Kidney (tissue), 22 donors: ENCODE measurements at places on chromosomes 12 and 14.
A peak's percentile ranks its signal among the peaks of the same experiment; 100 is the strongest.

DNA sequence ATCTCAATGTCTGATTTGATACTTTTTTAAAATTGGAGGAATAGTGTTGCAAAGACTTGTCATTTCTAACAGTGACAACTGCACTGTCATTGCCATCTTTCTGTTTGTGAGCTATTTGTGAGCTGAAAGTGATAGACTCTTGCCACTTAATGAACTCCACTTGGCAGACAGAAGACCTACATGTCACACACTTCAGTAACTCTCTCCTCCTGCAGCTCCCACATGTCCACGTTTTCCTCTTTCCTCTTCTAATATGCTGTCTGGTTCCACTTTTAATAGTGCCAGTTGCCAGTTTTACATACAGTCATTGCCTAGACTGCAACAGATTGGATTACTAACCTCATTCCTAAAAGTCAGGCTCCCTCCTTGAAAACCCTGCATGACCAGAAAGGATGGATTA is 121.5 kb downstream of the CAPZA3 start:
- DNase-seq, result no peak

DNA sequence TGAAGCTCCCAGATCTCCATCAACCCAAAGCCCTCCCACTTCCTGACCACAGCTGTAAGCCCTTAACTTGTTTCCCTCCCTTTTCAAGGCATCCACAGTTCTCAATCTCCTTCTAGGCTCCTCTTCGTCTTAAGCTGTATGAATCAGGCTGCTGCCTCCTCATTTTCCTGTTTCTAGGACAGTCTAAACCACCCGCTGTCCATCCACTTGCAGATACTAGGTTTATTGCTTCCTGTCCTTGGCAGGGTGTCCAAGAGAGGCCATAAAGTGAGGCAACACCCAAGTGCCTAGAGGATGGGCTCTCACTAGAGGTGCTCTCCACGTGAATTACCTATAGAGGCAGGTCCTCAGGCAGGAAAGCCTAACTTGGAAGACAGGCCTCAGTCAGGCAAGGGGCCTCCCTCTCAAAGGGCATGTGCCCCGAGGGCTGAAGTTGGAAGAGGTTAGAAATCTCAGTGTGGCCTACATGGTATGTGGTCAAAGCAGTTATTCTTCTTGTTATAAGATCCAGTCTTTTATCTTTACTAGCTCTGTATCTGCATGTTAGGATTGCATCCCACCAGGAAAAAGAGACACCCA is 8.8 kb upstream of the TMEM106C start:
- DNase-seq, result no peak

- DNase-seq, result peak; percentile 68
Measured at GRCh38 chr14:104723651-104724406, at the start of gene ADSS1. Gene ADSS1 (plus strand): TSS chr14:104724229. CDS start chr14:104724271, 42 bp downstream.

DNA sequence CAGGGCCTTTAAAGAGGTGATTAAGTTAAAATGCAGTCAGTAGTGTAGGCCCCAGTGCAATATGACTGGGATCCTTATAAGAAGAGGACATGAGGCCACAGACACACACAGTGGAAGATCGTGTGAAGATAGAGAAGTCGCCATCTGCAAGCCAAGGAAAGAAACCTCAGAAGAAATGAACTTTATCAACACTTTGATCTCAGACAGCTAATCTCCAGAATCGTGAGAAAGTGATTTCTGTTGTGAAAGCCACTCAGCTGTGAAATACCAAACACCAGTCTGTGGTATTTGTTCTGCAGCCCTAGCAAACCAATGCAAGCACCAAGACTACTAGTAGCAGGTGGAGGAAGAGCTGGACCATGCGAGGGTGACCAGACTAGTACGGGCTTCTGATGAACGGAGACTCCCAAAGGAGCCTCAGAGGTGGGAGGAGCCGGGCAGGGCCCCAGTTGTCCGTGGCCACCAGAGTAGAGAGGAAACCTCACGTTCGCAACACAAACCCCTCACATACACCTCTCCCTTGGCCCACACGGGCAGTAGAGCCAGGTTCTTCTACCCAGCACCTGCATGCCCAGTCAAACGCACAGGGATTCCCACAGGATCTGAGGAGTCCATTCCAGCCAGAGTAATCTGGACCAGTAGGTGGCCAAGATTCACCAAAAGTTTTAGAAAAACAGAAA is 243.0 kb downstream of the TTC8 start:
- DNase-seq, result no peak

DNA sequence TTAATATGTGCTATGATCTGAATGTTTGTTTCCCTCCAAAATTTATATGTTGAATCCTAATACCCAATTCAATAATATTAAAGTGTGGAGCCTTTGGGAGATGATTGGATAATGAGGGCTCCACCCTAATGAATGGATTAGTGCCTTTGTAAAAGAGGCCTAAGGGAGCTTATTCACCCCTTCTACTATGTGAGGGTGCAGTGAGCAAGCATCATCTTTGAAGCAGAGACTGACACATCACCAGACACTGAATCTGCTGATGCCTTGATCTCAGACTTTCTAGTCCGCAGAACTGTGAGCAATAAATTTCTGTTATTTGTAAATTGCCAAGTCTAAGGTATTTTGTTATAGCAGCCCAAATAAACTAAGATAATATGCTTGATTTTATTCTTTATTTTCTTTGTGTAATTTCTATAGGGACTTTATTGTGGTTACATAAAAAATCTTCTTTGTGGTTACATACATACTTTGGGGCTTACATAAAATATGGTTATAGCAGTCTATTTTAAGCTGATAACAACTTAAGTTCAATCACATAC is 131.1 kb upstream of the SLC38A2 start:
- DNase-seq, result no peak

- DNase-seq, result peak; percentile 92
Measured at GRCh38 chr14:58239244-58240195, 5.1 kb upstream of the PSMA3 start.

DNA sequence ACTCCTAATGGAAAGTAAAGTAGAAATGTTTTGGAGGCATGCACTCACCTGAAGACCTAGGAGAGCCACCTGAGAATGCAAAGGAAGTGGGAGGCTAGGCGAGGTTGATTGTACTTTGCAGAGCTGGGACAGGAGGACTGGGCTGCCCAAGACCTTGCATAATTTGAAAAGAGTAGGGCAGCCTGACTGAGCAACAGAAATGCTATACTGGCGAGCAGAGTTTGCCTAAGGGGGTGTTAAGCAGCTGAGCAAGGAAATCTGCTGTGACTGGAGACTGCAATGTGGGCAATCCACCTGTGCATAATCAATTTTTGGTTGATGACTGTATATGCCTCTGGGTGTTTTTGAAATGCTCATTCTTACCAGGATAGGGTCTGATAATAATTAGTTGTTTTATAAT is 834.1 kb downstream of the TRHDE start:
- DNase-seq, result peak; percentile 39

DNA sequence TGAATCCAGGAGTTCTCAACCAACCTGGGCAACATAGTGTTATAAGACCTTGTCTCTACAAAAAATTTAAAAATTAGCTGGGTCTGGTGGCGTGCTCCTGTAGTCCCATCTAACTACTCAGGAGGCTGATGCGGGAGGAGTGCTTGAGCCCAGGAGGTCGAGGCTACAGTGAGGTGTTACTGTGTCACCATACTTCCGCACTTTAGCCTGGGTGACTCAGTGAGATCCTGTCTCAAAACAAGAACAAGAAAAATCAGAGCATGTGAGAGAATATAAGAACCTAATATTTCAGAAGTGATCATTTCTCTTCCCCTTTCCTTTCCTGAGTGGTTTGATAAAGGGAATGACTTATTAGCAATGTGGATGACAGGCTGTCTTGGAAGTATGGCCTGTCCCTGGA is 9.5 kb downstream of the TRAF3 start:
- DNase-seq, result no peak

- DNase-seq, result no peak
Measured at GRCh38 chr12:41604830-41605229, 416.7 kb downstream of the PDZRN4 start.

- no peak for DNase-seq
Measured at GRCh38 chr14:100106250-100107112, 41.3 kb downstream of the EVL start.

DNA sequence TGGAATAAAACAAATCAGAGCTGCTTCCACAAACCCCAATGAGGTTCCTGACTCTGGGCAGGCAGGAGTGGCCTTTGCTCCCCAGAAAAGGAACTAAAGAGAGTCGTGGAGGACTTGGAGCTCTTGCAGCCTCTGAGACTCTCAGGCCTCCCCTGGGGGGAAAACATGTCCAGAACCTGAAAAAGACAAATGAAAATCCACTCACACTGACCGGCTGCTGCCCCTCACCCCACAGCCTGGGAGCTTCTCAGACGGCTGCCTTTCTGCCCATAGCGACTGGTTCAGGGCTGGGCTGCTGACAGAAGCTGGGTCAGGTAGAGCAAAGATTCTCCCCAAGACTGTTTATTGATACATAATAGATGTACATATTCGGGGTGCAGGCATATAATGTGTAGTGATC is 356.0 kb downstream of the ADGRD1 start:
- no peak for DNase-seq

- DNase-seq, result no peak
Measured at GRCh38 chr14:90345239-90345557, 13.5 kb upstream of the NRDE2 start.

DNA sequence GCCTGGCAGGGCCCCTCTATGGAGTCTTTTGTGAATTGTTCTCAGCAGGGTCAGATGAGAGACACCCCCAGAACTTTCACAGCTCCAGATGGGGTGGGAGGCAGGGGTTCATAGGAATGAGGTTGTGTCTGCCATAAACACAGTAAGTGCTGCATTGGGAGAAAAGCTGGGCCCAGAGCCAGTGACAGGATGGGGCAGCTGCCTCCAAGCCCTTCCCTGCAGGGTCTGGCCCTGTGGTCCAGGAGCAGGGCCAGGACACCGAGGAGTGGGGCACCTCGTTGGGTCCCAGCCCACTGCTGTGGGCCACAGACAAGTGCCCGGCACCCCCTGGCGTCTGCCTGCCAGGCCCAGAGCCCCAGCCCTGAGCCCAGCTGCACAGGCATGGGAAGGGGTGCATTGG is 13.3 kb downstream of the INF2 start:
- DNase-seq, result no peak

DNA sequence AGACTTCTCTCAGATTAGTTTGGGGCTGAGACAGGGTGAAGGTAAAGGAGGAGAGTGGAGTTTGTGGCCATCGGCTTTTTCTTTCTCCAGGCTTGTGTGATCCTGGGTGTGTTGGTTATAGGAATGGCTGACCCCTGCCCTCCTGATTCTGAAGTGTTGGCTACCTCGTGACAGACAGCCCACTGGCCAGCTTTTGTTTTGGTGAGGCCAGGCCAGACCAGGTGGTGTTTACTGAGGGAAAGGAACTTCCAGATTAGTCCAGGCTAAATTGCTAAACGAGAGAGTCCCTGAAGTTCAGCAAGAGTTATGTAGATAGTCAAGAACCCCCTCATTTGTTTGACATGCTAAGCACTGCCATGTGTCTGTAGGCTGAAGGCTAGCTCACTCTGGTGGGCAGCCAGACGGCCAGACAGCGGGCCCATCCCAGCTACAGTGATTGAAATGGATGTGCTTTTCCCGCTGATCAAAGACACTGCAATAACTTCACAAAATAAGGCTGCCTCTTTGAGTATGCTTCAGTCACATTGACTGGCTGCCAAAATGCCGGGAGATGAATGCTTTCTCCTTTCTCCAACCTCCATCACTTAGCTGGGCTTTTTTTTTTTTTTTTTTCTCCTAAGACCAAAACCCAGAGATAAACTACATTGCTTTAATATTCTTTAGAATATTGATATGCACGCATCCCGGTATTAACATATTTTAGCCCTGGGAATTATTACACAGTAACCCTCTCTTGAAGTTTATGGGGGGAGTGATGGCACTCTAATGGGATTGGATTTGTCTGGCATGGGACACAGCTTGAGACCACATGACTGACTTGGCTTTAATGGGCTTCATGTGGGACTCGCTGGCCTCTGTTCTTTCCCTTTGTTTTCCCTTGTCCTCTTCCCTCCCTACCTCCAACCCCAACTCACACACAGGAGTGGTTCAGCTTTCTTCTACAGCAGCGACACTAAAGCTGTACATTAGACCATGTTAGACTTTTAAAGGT is 76.9 kb downstream of the SMOC1 start:
- no peak for DNase-seq

DNA sequence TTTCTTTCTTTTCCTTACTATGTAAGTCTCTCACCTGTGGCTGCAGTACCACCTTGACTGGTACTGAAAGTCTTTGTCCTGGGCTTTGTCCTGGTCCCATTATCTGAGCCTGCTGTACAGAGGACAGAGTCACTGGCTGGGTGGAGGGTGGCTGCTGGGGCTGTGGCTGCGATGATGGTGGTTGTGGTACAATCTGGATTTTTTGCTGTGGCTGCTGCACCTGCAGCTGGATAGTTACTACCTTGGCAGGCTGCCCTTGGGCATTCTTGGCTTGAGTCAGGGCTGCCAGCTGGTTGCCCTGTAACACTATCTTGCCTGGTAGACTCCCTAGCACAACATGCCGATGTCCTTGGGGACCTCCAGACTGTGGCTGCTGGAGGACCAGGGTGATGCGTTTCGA is 27.0 kb downstream of the CHD8 start:
- no peak for DNase-seq

GRCh38 chr12:25200703-25201102 is 5.7 kb downstream of the ETFRF1 start:
- DNase-seq, result no peak

DNA sequence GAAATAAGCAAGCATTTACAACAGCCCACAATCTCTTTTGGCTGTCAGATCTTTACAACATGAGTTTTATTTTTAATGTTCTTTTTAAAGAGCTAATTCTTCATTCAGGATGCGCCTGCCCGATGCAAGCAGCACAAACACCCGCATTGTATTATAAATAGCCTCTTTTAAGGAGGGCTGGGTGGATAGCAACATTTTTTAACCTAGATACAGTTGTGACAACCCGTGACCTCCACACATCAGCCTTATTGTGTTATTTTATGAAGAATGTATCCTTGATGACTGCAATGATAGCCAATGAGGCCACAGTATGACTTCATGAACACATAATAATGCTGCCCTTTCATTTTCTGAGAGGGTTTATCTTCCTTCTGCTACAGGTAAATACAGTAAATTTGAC is 173.7 kb downstream of the FOXN3 start:
- no peak for DNase-seq

- no peak for DNase-seq
Measured at GRCh38 chr12:67721248-67721647, 72.7 kb downstream of the DYRK2 start.

DNA sequence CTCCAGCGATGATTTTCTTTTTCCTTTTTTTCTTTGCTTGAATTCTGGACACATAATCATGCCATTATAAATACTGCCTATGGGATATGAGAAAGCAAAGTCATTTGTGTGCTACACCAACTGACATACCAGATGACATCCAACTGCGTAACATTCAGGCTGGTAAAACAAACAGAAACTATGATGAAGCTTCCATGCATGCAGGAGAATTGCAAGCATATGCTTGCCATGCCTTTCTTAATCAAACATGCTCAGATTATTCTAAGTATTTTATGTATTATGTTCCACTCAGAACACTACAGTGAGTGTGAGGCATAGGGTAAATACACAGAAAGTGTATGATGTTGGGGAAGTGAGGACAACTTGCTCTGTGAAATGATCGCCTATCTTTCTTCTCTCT is 97.4 kb downstream of the C12orf50 start:
- DNase-seq, result no peak

DNA sequence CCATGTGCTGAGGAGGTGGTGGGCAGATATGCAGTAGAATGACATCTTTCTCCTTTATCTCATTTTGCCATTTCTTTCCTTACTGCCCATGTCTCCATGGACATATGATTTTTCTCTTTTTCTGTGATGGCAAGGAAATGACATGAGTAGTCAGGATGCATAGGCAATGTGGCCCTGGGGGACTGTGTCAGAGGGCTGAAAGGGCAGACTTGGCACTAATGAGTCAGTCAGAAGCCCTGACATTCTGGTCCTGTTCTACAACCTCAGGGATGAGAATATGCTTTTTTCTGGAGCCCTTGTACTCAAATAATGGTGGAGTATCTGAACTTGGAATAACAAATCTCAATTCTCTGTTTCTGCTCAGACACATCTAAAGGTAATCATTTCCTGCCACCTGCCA is 167.8 kb downstream of the TMEM117 start:
- no peak for DNase-seq
